ENCODE measurements at places on chromosomes 6 and 20. TPM values are rescaled to one million over a fixed set of nuclear protein-coding genes. Genes with fewer than 3 reads are reported as not detected.

The ADGRF4 gene
- 0.94 TPM for total RNA-seq

The CCN6 gene
- not detected for total RNA-seq

The ERGIC3 gene
- total RNA-seq, result 391 TPM

- no peak for DNase-seq
Measured at GRCh38 chr20:12077875-12078274, 160.2 kb downstream of the BTBD3 start.

- no peak for DNase-seq
Measured at GRCh38 chr6:140713495-140713894, 1339.0 kb upstream of the CITED2 start.

DNA sequence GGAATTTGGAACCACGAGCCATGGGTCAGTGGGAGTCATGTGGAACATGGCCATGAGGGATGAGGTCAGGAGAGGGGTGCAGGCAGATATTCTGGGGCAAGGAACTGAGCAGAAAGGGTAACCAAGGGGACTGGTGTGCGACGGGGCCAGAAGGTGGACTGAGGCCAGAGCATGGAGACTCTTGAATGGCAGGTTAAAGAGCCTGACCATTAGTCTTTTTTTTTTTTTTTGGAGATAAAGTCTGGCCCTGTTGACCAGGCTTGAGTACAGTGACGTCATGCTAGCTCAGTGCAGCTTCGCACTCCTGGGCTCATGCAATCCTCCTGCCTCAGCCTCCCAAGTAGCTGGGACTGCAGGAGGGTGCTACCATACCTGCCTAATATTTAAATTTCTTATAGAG lies 64.0 kb downstream of the RREB1 start:
- DNase-seq, result no peak

DNA sequence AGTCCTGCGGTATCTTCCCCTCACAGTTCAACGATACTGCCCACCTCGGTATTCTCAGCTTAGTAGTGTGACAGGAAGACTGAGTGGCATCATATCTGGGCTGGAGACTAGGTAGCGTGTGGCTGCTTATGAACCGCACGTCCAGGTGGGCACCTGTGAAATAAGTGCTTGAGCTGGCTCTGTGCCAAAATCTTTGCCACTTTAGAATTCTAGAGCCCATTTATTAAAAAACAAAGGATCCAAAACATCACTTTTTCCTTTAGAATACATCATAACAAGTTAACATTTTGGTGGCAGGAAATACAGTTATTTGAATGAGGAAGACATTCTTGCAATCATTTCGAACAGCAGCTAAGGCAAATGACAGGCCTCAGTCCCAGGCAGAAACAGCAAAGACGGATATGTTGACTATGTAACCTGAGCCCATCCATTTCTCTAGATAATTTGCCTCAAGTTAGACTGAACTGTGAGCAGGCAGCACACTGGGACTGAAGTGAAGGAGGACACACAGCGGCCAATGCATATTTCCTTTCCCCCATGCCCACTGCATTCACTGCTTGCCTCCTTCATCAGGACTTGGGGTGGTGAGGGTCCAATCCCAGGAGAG lies 136.6 kb downstream of the GMDS start:
- DNase-seq, result no peak

- DNase-seq, result no peak
Measured at GRCh38 chr6:94217836-94218235, 798.5 kb upstream of the EPHA7 start.

DNA sequence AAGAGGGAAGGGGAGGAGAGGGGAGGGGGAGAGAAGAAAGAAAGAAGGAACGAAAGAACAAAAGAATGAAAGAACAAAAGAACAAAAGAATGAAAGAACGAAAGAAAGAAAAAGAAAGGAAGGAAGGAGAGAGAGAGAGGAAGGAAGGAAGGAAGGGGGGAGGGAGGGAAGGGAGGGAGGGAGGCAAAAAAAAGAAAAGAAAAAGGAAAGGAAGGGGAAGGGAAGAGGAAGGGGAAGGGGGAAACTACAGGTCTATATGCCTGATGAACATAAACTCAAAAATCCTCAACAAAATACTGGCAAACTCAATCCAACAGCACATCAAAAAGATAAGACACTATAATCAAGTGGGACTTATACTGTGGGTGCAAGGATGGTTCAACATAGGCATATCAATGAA lies 13.7 kb upstream of the LGSN start:
- DNase-seq, result no peak
